ENCODE measurements at places on chromosomes 1 and 21. TPM values are rescaled to one million over a fixed set of nuclear protein-coding genes. Genes with fewer than 3 reads are reported as not detected.

Gene CFAP141
- not detected for polyA plus RNA-seq

Gene LEMD1
- polyA plus RNA-seq = not detected

Gene TCHH
- polyA plus RNA-seq = not detected

Gene GJC2
- polyA plus RNA-seq = 0.92 TPM

Gene AQP10
- polyA plus RNA-seq = 0.02 TPM

Gene S100A2
- 31.4 TPM for polyA plus RNA-seq

Gene DNASE2B
- polyA plus RNA-seq = 0.03 TPM

Gene FMOD
- not detected for polyA plus RNA-seq

Gene ANKRD34A
- polyA plus RNA-seq = 3.6 TPM

Gene TMEM79
- 4.5 TPM for polyA plus RNA-seq

Gene NEXN
- 3.6 TPM for polyA plus RNA-seq

Gene SAMSN1
- polyA plus RNA-seq = not detected

Gene ACOT7
- polyA plus RNA-seq = 225 TPM

Gene FAM177B
- polyA plus RNA-seq = not detected

Gene DYRK3
- polyA plus RNA-seq = 3.6 TPM

Gene VWA5B1
- not detected for polyA plus RNA-seq

Gene SLC44A5
- 7.8 TPM for polyA plus RNA-seq

Gene MYOM3
- 0.05 TPM for polyA plus RNA-seq

Gene TNFSF4
- polyA plus RNA-seq = 25.9 TPM

Gene OR2G6
- not detected for polyA plus RNA-seq

Gene OR2T33
- polyA plus RNA-seq = 0.07 TPM

Gene HSD3B2
- polyA plus RNA-seq = not detected

Gene ANKRD45
- 1.8 TPM for polyA plus RNA-seq

Gene LDLRAP1
- polyA plus RNA-seq = 15.8 TPM

Gene MYOG
- polyA plus RNA-seq = not detected

Gene C1orf94
- polyA plus RNA-seq = not detected

Gene SIM2
- polyA plus RNA-seq = not detected

Gene CNR2
- not detected for polyA plus RNA-seq

Gene PLA2G2F
- polyA plus RNA-seq = not detected

Gene PTPRC
- 0.11 TPM for polyA plus RNA-seq

Gene FOXO6
- 0.35 TPM for polyA plus RNA-seq

Gene FAM151A
- not detected for polyA plus RNA-seq

Gene CLEC20A
- polyA plus RNA-seq = not detected

Gene PTPN7
- not detected for polyA plus RNA-seq

Gene KRTAP11-1
- not detected for polyA plus RNA-seq

Gene PYHIN1
- polyA plus RNA-seq = not detected

Gene KCNJ9
- polyA plus RNA-seq = 0.05 TPM

Gene MSH4
- not detected for polyA plus RNA-seq

Gene GPR157
- polyA plus RNA-seq = 2.1 TPM

Gene CATSPERE
- polyA plus RNA-seq = 0.54 TPM

Gene LCE1A
- polyA plus RNA-seq = not detected

Gene CYP4X1
- polyA plus RNA-seq = 0.67 TPM

Gene WDR77
- 97.1 TPM for polyA plus RNA-seq

Gene TPR
- polyA plus RNA-seq = 37.5 TPM

Gene CNIH3
- polyA plus RNA-seq = 18.8 TPM

Gene RRP1B
- 9.6 TPM for polyA plus RNA-seq

Gene LCE1D
- polyA plus RNA-seq = not detected

Measured in SK-N-SH (cell line).